ENCODE measurements at places on chromosomes 6 and 20.

GRCh38 chr6:167020206-167020605, 21.0 kb downstream of the CEP43 start:
- DNase-seq: no peak

DNA sequence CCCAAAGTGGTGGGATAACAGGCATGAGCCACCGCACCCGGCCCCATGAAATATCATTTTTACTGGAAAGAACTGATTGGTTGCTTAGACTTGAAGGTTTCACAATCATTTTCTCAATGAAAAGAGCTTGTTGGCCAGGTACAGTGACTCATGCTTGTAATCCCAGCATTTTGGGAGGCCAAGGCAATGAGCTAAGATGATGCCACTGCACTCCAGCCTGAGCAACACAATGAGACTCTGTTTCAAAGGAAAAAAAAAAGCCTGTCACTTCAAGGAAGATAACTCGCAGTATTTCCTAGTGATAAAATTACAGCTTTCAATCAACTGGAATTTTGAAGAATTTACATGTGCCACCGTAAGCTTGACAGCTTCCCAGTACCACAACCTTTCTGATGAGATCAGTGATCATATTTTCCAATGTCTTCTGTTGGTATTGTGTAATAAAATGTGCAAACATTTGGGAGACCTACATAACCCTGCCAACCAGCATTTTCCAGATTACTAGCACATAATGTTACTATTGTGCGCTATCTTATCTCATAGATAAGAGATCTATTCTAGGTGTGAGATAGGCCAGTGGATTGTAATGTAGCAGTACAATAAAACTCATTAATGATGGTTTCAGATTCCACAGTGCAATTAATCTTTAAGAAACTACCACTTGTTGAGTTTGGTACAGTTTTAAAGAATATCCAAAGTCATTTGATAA, 7.2 kb downstream of the PNLDC1 start:
- no peak for DNase-seq

GRCh38 chr6:122407712-122408111, 8.3 kb downstream of the HSF2 start:
- no peak for DNase-seq

- DNase-seq: no peak
Observed at GRCh38 chr6:78110641-78111040, 457.8 kb downstream of the MEI4 start.

- no peak for DNase-seq
Observed at GRCh38 chr6:160248538-160248937, 10.1 kb downstream of the SLC22A2 start.

- DNase-seq: no peak
Observed at GRCh38 chr6:150932996-150933395, 67.5 kb downstream of the MTHFD1L start.

DNA sequence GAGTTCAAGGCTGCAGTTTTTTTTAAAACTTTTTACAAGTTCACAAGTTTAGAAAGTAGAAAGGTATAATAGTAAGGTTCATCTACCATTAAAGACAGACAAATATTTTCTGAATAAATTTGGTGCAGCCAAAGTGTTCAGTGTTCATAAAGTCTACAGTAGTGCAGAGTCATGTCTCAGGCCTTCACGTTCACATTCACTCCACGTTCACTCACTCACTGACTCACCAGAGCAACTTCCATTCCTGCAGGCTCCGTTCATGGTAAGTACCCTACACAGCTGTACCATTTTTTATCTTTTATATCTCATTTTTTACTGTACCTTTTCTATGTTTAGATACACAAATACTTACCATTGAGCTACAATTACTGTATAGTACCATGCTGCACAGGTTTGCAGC, 67.6 kb downstream of the B4GALT5 start:
- no peak for DNase-seq
